ENCODE measurements at places on chromosomes 2 and 18.

DNA sequence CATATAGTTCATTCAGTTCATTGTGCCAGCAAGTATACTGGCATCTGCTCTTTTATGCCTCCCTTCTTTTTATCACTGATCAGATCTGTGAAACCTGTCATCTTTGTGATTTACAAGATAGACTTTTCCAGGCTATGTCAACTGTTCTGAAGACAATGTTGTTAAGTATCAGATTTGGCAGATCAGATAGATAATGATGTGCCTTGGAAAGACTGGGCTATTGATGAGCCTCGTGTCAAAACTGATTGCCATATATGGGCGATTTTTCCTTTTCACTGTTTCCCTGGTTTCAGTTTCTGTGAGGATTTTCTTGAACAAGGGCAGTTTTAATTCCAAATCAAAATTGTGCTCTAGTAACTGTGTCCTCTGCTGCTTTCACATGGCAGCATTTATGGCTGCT lies 26.6 kb downstream of the INSIG2 start:
- no peak for DNase-seq

DNA sequence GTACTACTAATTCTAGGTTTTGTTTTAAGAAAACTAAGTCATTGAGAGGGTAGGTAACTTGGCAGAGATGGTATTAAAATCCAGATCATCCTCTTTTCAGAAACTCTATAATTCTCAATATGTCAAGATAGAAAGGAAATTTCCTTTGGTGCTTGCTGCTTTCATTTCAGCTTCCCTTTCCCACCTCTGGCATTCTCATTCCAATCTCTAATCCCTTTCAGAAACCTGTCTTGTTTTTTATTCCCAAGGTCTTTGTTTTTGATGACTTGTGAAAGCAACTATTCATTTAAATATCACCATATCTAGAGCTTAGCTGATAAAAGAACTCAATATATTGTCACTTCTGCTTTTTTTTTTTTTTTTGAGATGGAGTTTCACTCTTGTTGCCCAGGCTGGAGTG lies 242.8 kb upstream of the LRRTM1 start:
- no peak for DNase-seq

GRCh38 chr2:61967262-61967661 lies 61.8 kb downstream of the COMMD1 start:
- DNase-seq, result no peak

GRCh38 chr18:37720663-37721062 lies 155.1 kb upstream of the CELF4 start:
- no peak for DNase-seq

GRCh38 chr2:192195548-192196418 lies 1.1 kb upstream of the TMEFF2 start:
- peak; percentile 94 for DNase-seq

DNA sequence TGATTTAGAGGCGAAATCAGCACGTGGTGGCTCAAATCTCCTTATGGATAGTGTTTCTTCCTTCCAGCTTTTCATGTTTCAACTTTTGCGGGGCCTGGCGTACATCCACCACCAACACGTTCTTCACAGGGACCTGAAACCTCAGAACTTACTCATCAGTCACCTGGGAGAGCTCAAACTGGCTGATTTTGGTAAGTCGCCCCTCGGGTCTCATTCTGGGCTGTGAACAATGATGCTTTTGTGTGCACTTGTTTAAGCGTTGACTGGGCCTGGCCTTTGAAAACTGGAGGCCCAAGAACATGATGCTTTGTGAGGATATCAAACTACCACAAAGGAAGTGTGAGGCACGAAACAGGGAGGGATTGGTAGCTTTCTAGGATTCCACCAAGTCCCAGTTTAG lies 27.4 kb downstream of the CDK15 start:
- DNase-seq, result no peak

- no peak for DNase-seq
These were observed 356.0 kb upstream of the GALNT5 start for GRCh38 chr2:156901373-156902031.
